ENCODE measurements at places on chromosomes 6 and 20.

DNA sequence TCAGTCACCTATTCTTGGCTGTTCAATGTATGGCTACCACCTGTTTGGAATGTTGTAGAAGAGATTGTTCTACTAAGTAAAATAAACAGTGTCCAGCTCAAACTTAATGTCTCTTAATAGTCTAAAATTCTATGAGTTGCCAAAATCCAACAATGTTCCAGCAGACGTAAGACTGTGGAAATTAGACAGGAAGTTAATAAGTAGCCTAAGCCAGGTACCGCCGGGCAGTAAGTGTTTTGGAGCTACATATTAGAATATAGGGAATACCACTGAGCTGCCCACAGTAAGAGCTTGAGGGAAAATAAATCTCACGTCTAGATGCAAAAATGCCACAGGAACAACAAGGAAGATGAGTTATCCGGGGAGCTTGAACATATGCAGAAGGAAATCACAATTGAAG lies 7.8 kb upstream of the MANEA start:
- DNase-seq = no peak

DNA sequence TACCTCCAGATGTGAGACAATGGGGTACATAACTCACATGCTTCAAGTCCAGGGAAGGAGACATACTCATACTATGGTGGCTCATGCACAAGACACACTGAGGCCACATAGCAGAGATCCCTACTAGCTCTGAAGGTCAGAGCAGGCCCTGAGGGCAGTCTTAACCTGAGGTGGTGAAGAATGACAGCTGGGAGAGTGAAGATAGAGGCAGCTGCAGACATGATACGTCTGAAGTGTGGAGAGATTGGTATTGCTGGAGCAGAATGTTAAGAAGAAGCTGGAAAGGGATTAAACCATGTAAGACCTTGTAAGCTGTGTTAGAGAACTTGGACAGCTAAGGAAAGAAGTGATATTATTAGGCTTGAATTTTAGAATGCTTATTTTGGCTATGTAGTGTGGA lies 32.9 kb downstream of the PGM3 start:
- no peak for DNase-seq

DNA sequence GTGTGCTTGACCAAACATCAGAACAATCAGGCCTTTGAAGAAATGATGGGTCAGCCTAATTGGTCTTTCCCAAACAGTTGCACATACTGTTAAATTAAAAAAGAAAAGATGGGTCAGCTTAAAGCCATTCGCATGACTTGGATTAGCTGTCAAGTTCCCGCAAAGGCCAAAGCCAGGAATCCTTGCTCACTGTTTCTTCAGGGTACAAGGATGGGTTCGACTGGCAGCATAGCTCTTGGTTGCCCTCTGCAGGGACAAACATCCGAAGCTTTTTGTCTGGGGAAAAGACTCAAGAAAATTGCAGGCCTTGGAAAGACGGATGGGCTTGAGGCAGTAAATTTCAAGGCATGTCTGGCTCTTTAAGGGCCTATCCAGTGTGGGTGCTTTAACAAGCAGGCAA lies 168.0 kb downstream of the HDGFL1 start:
- no peak for DNase-seq

- DNase-seq = no peak
Measured at GRCh38 chr20:271528-271927, 14.0 kb downstream of the DEFB132 start.

DNA sequence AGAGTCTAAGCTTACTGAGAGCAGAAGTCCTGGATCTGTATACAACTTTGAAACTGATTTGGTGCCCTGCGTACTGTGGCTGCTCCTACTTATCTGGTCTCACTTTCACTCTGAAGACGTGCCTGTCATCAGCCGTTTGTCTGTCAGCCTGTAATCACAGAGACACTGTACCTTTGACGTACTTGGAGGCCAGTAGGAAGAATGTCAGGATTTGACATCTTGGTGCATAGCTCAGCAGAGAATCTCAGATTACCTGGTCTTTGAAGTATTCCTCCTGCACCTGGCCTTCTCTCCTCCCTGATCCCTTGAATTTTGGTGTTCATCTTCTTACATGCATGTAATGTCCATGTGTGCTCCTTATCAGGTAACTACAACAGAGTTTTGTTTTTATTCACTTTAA lies 37.7 kb downstream of the DSE start:
- DNase-seq = no peak

- DNase-seq = no peak
Measured at GRCh38 chr6:70398783-70399728, 14.3 kb upstream of the FAM135A start.
